ENCODE measurements at places on chromosomes 5 and 9.
A peak's percentile ranks its signal among the peaks of the same experiment; 100 is the strongest.

- no peak overlapping the region for H3K27ac ChIP-seq
- DNase-seq, result no peak
- no peaks in the 10 kb centered on the region for H3K27me3 ChIP-seq
- no peak overlapping the region for H3K4me3 ChIP-seq
Observed at GRCh38 chr9:74711341-74711740, 176.4 kb downstream of the TRPM6 start.

GRCh38 chr5:8560776-8561175 is 691.8 kb downstream of the MTRR start:
- H3K36me3 ChIP-seq, result no peaks in the 10 kb centered on the region
- no peak overlapping the region for H3K4me3 ChIP-seq

DNA sequence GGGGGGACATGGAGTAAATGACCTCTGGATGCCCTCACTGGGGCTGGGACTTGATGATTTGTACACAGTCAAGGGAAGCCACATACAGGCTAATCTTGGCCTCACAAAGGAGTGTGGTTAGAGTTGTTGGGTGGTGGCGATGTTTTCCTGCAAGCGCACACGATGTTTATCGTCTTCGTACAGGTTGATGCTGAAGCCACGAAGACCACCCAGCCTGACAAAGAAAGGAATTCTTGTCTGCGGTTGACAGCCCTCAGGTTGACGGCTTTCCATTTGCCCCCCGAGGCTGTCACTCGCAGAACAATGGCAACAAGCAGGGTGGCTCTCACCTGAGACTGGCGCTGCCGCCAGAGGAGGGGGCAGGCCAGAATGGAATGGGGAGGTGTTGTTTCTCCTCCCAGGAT is 14.1 kb upstream of the XPA start:
- H3K27me3 ChIP-seq, result peaks cover 38% of the 10 kb centered on the region
- DNase-seq, result peak; percentile 8
- no peaks in the 10 kb centered on the region for H3K36me3 ChIP-seq
- no peak overlapping the region for H3K4me3 ChIP-seq
- H3K4me1 ChIP-seq, result peaks cover 3% of the 10 kb centered on the region

DNA sequence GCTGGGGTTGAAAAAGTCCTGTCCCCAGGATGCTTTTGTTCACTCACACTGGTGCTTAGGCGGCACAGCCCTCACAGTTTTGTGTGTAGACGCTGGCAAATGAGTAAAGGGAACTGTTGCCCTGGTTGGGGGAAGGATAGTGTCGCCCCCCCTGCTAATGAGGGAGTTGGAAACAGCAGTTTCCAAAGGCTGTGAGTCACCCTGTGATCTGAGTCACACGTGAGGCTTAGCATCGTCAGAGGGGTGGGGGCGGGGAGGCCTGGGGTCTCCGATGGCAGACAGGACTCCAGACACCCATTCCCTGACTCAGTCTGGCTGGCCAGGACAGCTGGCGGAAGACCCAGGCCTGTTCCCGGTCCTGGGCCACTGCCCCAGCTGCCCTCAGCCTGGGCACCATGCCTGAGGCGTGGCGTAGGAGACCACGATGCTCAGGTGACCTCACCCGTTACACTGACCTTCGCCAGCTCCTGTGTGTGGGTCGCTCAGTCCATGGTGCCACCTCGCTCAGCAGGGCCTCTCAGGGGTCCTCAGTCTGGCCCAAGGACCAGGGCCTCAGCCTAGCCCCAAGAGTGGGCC is 2.9 kb downstream of the DNAJB5 start:
- no peak overlapping the region for H3K4me3 ChIP-seq
- no peak for DNase-seq
- no peak overlapping the region for H3K27ac ChIP-seq

DNA sequence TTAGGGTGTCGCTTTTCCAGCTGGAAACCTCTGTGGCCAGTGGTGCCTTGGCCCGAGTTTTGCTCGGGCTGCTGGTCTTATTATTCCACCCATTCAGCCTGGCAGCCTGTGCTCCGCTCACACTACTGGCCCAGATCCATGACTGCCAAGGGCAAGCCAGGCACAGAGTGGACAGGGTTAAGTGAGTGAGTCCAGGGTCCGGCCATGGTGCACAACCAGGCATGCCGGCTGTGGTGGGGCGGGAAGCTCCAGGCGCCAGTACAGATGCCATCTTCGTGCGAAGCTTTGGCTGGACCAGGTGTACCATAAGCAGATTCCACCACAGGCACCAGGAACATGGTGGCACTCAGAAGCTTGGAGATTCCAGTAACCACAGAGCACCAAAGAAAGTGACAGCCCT is 580.2 kb upstream of the FAM174A start:
- no peak overlapping the region for H3K27ac ChIP-seq
- H3K4me3 ChIP-seq, result no peak overlapping the region
- DNase-seq, result no peak
- no peaks in the 10 kb centered on the region for H3K4me1 ChIP-seq

- no peak for DNase-seq
- no peaks in the 10 kb centered on the region for H3K36me3 ChIP-seq
- no peak overlapping the region for H3K27ac ChIP-seq
Observed at GRCh38 chr9:88198341-88198807, 60.1 kb upstream of the SPATA31C2 start.

DNA sequence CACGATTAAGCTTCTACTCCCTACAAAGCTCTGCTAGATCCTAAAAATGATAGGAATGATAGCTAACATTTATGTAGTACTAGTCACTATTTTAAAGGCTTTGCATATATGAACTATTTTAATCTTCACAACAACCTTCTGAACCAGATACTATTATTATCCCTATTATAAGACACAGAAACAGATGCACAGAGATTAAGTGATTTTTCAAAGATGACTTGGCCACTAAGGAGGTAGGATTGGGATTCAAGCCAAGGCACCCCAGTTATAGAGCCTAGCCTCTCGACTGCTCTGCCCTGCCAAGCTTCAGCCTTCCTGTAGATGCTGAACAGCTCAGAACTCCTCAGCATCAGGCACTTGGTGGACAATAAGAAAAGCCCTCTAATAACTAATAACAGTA is 200.9 kb upstream of the PTGER4 start:
- H3K27me3 ChIP-seq, result no peaks in the 10 kb centered on the region
- H3K4me1 ChIP-seq, result no peaks in the 10 kb centered on the region
- H3K27ac ChIP-seq, result no peak overlapping the region
- no peak overlapping the region for H3K4me3 ChIP-seq
- no peaks in the 10 kb centered on the region for H3K36me3 ChIP-seq

GRCh38 chr5:137847687-137848086 is 20.0 kb upstream of the MYOT start:
- H3K27me3 ChIP-seq, result no peaks in the 10 kb centered on the region
- H3K4me3 ChIP-seq, result no peak overlapping the region
- no peak for DNase-seq
- no peaks in the 10 kb centered on the region for H3K36me3 ChIP-seq
- no peaks in the 10 kb centered on the region for H3K4me1 ChIP-seq

GRCh38 chr9:134337469-134337868 is 11.2 kb downstream of the RXRA start:
- H3K4me1 ChIP-seq, result peaks cover 21% of the 10 kb centered on the region
- H3K27ac ChIP-seq, result no peak overlapping the region
- no peaks in the 10 kb centered on the region for H3K27me3 ChIP-seq
- no peak for DNase-seq
- H3K4me3 ChIP-seq, result no peak overlapping the region
- H3K36me3 ChIP-seq, result no peaks in the 10 kb centered on the region

GRCh38 chr5:118211606-118212005 is 776.7 kb downstream of the DTWD2 start:
- no peak overlapping the region for H3K4me3 ChIP-seq
- DNase-seq, result no peak
- no peak overlapping the region for H3K27ac ChIP-seq

GRCh38 chr9:121997791-121998190 is 95.3 kb downstream of the TTLL11 start:
- no peaks in the 10 kb centered on the region for H3K4me1 ChIP-seq
- H3K27ac ChIP-seq, result no peak overlapping the region
- H3K27me3 ChIP-seq, result peaks cover 3% of the 10 kb centered on the region
- no peak for DNase-seq
- H3K4me3 ChIP-seq, result no peak overlapping the region
- no peaks in the 10 kb centered on the region for H3K36me3 ChIP-seq

DNA sequence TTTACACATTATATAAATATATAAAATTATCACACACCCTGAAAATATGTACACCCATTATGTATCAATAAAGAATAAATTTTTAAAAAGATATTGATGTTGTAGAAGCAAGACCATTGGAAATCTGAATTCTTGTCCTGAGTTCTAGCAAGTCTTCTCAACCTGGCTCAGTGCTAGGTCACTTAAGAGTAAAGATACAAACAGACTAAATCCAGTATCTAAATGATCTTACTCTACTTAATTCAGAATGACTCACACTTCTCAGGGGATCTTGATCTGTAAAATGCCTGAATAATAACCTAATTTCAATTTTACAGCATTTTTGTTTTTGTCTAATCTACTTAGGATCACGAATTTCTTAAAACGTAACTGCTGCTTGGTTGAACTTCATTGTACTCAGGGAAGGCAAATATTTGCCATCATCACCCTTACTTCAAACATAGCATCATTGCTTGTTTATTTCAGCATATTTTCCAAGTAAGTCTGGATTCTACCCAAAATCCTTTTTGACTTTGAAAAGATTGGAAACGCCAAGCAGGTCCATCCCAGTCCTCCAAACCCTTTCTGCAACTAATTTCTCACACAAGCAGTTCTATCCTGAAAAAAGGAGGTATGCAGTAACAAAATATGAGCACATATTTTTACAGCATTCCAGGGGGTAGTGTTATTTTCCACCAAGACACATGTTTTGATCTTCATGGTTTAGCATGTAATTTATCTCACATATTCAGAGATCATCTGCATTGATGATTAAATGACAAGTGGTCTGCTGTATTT is 582.6 kb downstream of the PSAT1 start:
- H3K27ac ChIP-seq, result no peak overlapping the region
- no peak for DNase-seq
- H3K4me1 ChIP-seq, result no peaks in the 10 kb centered on the region
- H3K36me3 ChIP-seq, result no peaks in the 10 kb centered on the region

GRCh38 chr9:19423163-19423562 is 14.4 kb downstream of the ACER2 start:
- no peak for DNase-seq
- H3K36me3 ChIP-seq, result peaks cover 25% of the 10 kb centered on the region
- peaks cover 2% of the 10 kb centered on the region for H3K4me1 ChIP-seq
- no peak overlapping the region for H3K4me3 ChIP-seq
- no peaks in the 10 kb centered on the region for H3K27me3 ChIP-seq

- H3K27me3 ChIP-seq, result no peaks in the 10 kb centered on the region
- no peaks in the 10 kb centered on the region for H3K36me3 ChIP-seq
- H3K4me3 ChIP-seq, result no peak overlapping the region
- DNase-seq, result no peak
- H3K27ac ChIP-seq, result no peak overlapping the region
Observed at GRCh38 chr5:75588666-75589065, 22.6 kb upstream of the ANKDD1B start.

- peaks cover 2% of the 10 kb centered on the region for H3K4me1 ChIP-seq
- no peak overlapping the region for H3K27ac ChIP-seq
- no peak for DNase-seq
- H3K36me3 ChIP-seq, result peaks cover 4% of the 10 kb centered on the region
- no peaks in the 10 kb centered on the region for H3K27me3 ChIP-seq
- no peak overlapping the region for H3K4me3 ChIP-seq
Observed at GRCh38 chr9:100277166-100277979, 75.4 kb downstream of the TEX10 start.

DNA sequence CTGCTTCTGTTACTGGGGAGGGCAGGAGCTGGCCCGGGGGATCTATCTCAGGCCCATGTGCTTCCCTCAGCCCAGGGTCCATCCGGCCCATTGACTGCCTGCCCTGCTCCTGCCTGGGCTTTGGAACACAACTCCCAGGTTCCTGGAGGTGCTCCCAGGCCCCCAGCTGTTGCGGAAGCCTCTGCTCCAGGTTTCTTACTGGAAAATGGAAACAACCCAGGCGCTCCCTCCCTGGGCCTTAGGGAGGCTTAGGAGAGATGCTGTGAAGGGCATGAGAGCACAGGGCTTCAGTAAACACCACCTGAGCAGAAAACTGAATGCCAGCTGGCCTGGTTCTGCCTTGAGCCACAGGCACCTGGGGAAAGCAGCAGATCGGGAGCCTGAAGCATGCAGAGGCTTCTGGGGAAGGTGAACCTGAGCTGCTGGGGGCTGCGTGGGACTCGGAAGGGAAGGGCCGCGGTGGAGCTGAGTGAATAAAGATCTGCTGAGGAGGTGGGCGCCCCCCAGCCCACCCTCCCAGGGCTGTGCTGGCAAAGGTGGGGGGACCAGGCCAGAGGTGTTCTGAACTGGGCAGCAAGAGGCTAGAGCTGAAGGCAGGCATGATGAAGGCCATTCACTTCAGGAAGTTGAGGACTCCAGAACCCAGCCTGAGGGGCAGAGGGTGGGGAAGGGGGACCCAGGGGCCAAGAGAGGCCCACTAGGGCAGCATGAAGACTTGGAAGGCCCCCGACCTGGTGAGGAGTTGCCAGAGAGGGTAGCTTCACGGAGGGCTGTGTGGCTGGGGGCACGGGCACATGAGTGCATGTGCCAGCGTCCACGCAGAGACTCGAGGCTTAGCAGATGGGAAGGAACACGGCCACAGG is 64.8 kb downstream of the SHB start:
- no peak overlapping the region for H3K4me3 ChIP-seq
- peaks cover 29% of the 10 kb centered on the region for H3K4me1 ChIP-seq
- no peak for DNase-seq
- H3K27me3 ChIP-seq, result no peaks in the 10 kb centered on the region
- H3K36me3 ChIP-seq, result no peaks in the 10 kb centered on the region

GRCh38 chr5:16805486-16805885 is 130.6 kb downstream of the MYO10 start:
- H3K36me3 ChIP-seq, result no peaks in the 10 kb centered on the region
- H3K4me1 ChIP-seq, result peaks cover 14% of the 10 kb centered on the region
- no peak overlapping the region for H3K27ac ChIP-seq
- H3K27me3 ChIP-seq, result no peaks in the 10 kb centered on the region
- DNase-seq, result no peak

DNA sequence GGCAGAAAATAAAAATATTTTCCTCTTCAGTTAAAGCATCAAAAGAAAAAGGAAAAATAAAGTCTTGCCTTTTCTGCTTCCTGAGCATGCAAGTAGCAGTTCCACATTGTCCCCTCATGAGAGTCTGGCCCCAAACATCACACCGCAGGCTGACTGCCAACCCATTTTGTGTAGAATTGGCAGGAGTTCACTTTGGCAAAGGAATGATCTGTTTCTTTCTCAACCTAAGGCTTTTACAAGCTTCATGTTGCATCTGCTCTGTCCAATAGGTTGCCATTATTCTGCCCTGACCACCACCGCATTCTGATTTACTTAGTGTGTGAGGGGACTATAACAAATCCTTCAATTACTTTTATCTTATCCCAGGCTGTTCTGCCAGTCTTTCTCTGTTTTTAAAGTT is 249.5 kb downstream of the ISL1 start:
- no peaks in the 10 kb centered on the region for H3K36me3 ChIP-seq
- DNase-seq, result no peak
- no peak overlapping the region for H3K4me3 ChIP-seq
- H3K27me3 ChIP-seq, result no peaks in the 10 kb centered on the region

DNA sequence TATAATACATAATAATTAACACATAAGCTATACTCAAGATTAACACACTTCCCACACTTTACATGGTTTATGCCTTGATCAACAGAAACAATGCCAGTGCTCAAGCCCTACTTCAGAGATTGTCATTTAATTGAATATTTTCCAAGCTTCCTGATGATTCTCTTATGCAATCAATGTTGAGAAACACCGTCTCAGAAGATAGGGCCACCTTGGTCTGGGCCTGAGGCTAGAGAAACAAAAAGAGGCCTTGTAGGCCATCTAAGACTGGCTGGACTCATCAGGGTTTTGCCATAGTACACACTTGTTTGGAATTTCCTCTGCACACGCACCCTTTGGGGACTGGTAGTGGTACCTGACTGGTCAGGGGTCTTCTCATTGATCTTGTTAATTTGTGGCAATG is 16.3 kb downstream of the C9orf152 start:
- H3K36me3 ChIP-seq, result no peaks in the 10 kb centered on the region
- no peak overlapping the region for H3K27ac ChIP-seq
- H3K27me3 ChIP-seq, result peaks cover 4% of the 10 kb centered on the region
- DNase-seq, result no peak
- no peaks in the 10 kb centered on the region for H3K4me1 ChIP-seq

Measured in neuronal stem cell (in vitro differentiated cells).